ENCODE measurements at places on chromosomes 2 and 18.

GRCh38 chr2:41024816-41025215 is 572.9 kb upstream of the SLC8A1 start:
- no peak for DNase-seq

GRCh38 chr2:45439788-45440773 is 171.0 kb downstream of the SRBD1 start:
- DNase-seq, result peak; percentile 68

DNA sequence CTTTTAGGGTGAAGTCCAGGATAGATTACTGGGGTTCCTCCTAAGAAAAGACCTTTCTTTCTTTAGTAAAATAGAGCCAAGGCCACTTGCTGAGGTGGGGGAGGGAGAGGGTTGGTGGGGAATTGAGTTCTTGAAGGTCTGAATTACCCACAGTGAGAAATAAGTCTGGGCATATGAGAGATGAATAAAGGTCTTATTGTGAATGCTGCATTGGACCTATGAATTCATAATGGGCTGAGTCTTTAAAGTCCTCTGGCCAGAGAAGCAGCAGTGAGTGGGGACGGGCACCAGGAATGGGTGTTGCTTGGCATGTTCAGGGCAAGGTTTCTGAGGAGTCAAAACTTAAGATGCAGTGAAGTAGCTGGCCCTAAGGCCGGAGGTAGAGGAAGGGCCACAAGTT is 10.5 kb downstream of the MAPRE3 start:
- no peak for DNase-seq

DNA sequence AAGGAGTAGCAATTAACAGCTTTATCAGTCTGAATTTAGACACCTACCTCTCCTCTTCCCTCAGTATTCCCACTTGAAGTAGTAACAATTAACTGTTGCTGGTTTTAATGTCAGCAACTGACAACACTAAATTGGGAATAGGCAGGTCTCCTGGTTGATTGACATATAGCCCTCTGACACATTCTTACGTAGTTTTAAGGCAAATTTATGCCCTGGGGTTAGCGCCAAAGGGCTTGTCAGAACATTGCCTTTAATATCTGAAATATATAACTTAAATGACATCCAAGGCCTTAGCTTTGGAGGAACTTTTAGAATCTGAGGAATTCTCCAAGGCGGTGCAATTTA is 7.4 kb downstream of the ASXL3 start:
- DNase-seq, result no peak

- DNase-seq, result peak; percentile 27
These were observed 7.2 kb downstream of the HDLBP start for GRCh38 chr2:241308267-241308666.

GRCh38 chr2:4247791-4248190 is 544.4 kb downstream of the DCDC2C start:
- DNase-seq, result no peak
